Activated CD8-positive, alpha-beta T cell treated with anti-CD3 and anti-CD28 coated beads for 36 hours (primary cell): ENCODE measurements at places on chromosomes 1 and 21. TPM values are rescaled to one million over a fixed set of nuclear protein-coding genes. Genes with fewer than 3 reads are reported as not detected.

DNA sequence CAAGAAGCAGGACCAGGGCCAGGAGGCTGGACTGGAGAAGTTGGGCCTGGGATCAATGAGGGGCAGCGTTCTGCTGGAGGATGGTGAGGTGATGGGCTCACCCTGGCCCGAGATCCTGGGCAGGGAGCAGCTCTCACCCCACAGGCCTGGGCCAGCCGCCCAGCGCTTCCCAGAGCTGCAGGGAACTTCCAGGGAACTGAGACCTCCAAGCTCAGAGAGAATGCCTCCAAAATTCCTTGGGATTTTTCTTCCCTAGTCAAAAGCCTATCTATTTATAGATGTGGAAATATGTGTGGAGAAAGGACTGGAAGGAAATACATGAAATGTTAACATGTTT lies 121.2 kb downstream of the SPSB1 start:
- DNase-seq = no peak

DNA sequence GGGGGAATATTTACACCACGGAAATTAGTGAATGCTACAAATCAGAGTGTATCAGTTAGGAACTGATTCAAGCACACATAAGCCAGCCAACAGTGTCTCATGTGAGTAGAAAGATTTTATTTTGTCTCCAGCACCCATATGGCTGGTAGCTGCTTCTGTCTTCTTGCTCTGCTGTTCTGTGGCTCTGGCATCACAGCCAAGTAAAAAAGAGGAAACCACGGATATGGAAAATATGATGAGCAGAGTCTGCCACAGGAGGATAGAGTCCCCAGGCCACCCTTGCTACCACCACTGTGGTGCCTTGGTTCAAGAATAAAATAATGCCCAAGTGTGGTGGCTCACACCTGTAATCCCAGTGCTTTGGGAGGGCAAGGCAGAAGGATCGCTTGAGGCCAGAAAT lies 53.6 kb upstream of the SPOCD1 start:
- no peak for DNase-seq

GRCh38 chr1:41486371-41487125 lies 2.1 kb upstream of the EDN2 start:
- no peak for DNase-seq

GRCh38 chr1:230506451-230506850 lies 80.3 kb upstream of the PGBD5 start:
- no peak for DNase-seq

GRCh38 chr1:27306071-27306470 lies 15.9 kb upstream of the TMEM222 start:
- DNase-seq = no peak

DNA sequence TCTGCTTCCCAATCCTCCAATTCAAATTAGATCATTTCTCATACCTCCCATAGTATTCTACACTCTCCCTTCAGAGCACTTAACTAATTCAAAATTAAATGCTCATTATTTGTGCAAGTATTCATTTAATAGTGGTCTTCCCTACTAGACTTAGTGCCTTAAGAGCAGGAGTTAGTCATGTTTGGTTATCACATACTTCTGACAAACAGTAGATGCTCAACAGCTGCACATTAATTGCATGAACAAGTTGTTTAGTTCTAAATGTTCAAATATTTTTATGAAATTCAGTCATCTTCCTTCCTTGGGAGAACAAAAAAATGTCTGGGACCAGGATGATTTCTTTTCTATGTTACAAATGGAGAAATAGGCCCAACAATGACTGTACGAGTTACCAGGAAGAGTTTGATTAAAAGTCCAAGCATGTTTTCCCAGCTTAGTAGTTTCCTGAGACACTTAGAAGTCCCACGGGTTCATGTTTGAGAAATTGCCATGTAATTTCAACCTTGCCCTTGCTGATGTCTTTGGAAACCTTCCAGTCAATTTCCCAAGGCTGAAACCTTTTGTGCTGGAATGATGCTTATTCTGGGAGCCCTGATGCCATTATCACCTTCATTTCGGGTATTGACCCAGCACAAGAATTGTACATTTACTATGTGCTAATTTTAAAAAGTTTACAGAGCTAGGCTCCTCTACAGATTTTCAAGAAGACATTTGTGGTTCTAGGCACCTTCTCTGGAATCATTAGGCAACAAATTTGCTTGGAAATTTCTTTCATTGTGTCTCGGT lies 437.9 kb upstream of the PLXNA2 start:
- DNase-seq = no peak

- no peak for DNase-seq
These were observed 15.7 kb downstream of the PATJ start for GRCh38 chr1:61757950-61758349.

DNA sequence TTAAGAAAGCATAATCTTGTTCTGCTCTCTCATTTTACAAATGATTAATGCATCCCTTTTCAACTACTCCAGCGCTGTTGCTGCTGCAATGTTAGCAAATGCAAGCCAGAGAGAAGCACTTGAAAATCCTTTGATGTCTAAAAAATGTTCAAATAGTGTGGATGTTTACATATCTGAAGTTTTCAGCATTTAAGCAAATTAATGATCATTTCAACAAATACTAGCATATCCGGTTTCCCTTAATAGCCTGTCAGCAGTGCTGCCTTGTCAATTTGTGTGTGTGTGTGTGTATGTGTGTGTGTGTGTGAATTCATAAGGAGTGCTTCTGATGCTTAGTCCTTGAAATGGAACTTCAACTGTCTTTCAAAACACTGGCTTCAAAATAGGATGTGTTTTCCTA lies 48.1 kb upstream of the WNT2B start:
- no peak for DNase-seq

CFHR2 gene
- total RNA-seq = not detected

GJC2 gene
- total RNA-seq = 3.4 TPM
